ENCODE measurements at places on chromosomes 11 and 22.

DNA sequence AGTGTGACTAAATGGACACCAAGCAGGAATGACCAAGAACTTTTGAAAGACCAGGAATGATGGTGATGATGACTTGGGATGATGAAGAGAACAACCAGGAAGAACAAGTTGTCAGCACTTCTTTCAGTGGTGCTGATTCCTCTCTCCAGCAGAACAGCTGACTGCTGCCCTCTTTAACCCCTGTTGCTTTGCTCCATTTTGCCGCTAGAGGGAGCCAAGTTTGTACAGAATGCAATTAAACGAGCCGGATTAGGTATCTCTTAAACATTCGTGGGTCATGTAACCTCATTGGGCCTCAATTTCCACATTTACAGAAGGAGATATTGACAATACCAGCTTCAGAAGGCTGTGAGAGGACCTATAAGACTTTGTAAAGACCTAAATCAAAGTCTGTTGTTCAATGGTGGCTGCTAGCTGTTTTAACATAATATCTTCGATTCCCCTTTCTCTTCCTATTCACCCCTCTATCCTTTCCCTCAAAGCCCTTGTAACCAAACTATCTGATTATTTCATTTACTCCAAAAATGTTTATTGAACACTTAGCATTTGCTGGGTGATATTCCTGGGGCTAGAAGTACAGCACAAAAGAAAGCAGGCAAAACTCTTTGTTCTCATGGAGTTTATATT lies 1.9 kb downstream of the OR4S1 start:
- peak; percentile 35 for DNase-seq

DNA sequence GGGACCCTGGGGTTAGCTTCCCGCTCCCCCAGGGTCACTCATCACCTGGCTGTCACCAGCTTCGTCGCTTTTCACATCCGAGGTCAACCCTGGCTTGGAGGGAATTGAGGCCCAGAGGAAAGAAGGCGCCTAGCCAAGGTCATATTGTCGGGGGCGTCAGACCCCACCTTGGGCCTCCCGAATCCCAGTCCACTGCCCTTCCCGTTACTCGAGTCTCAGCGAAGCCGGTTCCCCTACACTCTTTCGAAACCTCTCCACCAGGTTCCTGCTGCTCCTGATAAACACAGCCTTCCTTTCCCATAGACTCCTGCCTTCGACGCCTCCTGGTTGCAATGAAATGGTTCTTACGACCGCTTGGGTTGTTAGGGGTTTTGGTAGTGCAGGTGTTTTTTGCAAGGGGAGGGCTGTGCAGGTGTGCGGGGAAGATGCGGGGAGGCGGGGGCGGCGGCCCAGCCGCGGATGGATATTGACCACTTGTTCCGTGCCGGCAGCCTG lies 642 bp downstream of the NAA40 start:
- DNase-seq, result no peak

GRCh38 chr11:1548221-1549070 lies 23.6 kb downstream of the DUSP8 start:
- peak; percentile 51 for DNase-seq

GRCh38 chr11:23543651-23544222 lies 683.5 kb upstream of the CCDC179 start:
- no peak for DNase-seq

- DNase-seq, result no peak
Measured at GRCh38 chr11:124915541-124916369, 3.3 kb upstream of the HEPN1 start.

- DNase-seq, result no peak
Measured at GRCh38 chr11:73349633-73350032, 26.6 kb upstream of the RELT start.

- peak; percentile 88 for DNase-seq
Measured at GRCh38 chr11:33445761-33446161, 188.6 kb downstream of the HIPK3 start.

DNA sequence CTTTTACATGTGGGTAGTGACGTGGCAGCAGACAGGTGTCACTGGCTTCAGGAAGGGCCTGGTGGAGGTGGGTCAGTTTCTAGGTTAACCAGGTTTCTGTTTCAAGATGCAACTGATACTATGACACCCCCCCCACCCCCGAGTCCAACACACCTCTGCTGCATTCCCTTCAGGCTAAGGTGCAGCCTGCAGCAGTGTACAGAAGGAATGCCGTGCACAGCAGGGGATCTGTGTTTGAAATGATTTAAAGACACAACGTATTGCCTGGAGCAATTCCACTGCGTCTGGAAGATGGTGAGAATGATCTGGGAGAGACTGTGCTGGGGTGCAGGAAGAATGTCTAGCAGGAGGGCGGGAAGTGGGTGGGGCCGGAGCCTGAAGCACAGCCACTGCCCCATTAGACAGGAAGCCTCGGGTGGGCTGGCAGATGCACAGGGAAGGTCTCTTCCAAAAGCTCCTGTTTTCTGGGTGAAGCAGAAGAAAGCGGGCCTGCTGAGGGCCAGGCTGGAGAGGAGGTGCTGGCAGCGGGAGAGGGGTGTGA lies 11.9 kb upstream of the TESMIN start:
- DNase-seq, result no peak

DNA sequence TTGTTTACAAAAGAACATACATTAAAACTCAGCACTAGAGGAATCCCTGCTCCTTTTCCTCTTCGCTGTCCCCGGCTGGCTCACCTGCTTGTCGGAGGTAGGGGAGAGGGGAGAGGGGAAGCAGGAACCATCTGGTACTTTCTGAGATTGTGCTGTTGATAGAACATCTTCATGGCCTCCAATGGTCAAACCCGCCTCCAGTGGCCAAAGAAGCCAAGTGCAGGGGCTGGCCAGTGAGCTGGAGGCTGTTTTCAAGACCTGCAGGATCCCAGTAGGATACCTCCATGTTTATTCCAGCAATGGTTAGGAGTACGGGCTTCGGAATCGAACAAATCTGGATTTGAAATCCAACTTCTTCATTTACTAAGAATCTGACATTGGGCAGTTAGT lies 92.6 kb downstream of the PKNOX2 start:
- DNase-seq, result no peak

GRCh38 chr11:20973940-20974559 lies 304.7 kb downstream of the NELL1 start:
- DNase-seq, result no peak

DNA sequence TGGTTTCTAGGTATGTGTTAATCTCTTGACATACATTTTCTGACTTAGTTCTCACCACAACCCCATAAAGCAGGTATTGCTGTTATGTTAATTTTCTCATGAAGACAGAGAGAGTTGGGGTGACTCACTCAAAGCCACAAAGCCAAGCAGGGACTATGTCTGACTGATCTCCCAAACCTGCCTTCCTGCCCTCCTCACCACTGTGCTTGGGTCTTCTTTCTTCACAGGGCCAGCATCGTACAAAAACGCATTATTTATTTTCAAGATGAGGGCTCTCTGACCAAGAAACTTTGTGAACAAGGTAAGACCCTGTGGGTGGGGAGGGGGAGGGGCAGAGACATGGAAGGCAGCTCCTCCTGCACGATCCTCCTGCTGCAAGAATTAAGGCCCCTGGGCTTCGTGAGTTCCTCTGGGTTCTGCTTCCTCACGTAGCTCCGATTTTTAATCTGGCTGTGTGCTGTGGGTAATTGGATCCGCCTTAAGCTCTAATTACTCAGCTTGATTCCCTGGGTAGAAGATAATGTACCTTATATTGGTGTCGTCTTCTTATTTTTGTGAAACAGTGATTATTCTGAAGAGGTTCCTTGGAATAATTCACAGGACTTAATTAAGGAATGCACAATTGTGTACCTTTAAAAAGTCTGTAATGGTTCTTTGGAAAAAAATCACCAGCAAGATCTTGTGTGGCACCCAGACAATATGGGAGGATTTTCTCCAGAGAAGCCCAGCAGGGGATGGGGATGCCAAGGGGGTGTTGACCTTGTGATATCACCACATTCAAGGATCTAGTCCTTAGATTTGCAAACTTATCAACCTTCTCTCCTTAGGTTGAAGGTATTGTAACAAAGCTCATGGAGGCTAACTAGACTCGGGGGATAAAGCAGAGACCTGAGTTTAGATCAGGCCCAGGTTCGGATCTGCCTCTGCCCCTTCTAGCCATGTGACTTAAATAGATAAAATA lies 112.9 kb downstream of the SPON1 start:
- DNase-seq, result peak; percentile 26

DNA sequence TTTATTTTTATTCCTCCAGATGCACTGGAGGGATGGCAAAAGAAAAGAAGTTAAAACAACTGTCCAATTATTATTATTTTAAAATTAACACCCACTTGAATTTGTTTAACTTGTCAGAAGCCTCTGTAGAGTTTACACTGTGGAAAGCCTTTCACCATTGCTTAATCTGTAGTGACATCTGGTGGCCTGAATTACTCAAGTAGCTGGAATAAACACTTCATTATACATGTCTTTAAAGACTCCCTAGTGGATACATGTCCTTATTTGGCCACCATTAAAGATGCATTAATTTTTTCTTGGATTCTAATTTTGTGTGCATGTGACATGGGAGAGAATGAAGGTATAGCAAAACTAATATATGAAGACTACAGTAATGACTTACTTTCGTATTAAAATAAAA lies 1496.5 kb downstream of the FAM181B start:
- peak; percentile 54 for DNase-seq

- DNase-seq, result no peak
Measured at GRCh38 chr22:48263791-48264351, 1501.4 kb downstream of the TBC1D22A start.

GRCh38 chr11:126838779-126839178 lies 161.8 kb downstream of the KIRREL3 start:
- DNase-seq, result no peak

DNA sequence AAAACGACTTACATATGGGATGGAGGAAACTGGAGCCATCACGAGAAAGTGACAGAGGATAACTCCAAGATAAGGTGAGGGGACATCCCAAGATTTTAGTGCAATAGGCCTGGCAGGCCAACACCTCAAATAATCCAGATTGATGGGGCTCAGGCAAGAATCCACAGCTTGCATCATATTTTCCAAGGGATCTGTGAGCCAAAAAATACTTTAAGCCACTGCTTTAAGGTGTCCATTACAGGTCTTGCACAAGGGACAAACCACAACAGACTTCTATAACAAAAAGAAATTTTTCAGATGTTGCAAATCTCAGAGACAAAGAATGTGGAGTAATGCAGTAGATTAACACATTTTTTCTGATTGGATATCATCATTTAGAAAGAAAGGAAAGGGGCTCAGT lies 45.6 kb downstream of the DENND5A start:
- DNase-seq, result peak; percentile 78

- DNase-seq, result peak; percentile 46
Measured at GRCh38 chr11:30143098-30143705, 87.6 kb upstream of the FSHB start.

DNA sequence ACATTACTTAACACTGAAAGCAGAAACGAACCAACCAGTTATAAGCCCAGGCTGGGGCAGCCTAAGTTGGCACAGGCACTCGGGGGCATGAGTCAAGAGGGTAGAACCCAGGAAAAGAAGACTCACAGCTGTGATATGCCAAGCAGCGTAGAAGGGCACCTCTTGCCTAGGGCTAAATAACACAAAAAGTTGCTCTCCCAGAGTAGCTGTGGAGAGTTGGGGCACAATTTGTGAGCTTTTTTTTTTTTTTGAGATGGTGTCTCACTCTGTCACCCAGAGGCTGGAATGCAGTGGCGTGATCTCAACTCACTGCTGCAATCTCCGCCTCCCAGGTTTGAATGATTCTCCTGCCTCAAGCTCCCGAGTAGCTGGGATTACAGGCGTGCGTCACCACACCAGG lies 8.8 kb downstream of the CLMP start:
- no peak for DNase-seq

- no peak for DNase-seq
Measured at GRCh38 chr11:79066456-79067351, 374.1 kb downstream of the TENM4 start.

DNA sequence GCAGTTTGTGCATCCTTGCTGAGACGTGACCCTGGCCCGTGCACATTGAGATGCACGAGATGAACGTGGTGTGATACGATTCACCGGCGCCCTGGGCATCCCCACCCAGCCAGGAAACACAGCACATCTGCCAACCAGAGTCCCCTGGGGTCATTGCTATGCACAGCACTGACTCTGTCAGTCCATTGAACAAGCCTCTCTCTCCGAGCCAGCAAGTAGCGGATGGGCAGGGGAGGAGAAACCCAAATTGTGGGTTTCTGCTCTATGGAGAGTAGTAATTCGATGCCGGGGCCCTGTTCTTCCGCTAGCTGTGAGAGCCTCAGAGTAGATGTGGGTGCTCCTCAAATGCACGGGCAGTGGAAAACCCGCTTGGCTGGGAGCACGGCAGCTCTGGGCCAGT lies 85.1 kb downstream of the ARHGAP8 start:
- DNase-seq, result peak; percentile 4

- peak; percentile 60 for DNase-seq
Measured at GRCh38 chr11:68043349-68044144, 4.7 kb downstream of the TCIRG1 start.

DNA sequence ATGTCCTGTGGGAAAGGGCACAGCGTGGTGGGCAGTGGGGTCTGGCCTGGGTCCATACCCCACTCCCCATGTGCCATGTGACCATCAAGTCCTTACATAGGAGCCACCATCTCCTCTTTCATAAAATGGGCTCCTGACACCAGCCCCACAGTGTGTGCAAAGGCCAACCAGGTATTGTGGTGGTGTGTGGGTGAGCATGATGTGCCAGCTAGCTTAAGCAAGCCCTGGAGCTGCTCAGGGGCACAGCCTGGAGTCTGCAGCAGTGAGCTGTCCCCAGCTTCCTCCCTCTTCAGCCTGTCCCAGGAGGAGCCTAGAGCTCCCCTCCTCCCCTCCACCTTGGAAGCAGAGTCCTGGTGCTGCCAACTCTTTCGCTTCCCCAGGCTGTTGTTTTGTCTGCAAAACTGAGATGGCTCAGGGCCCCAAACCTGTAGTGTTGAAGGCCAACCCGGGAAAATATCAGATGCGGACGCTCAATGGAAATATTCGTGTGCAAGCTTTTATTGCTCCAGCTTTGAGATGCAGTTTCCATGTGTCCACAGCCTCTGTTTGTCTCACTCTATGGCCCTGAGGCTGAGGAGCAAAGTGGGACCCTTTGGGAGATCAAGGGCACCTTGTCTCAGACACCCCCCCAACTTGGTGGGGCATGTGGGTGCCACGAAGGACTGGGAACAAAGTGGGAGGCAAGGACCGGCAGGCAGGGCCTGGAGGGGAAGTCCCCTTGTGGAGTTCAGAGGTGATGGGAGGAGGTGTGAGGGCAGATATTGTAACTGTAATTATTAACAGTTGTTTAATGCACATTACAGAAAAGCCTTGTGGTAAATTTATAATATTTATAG lies 92.6 kb downstream of the CTTN start:
- no peak for DNase-seq

DNA sequence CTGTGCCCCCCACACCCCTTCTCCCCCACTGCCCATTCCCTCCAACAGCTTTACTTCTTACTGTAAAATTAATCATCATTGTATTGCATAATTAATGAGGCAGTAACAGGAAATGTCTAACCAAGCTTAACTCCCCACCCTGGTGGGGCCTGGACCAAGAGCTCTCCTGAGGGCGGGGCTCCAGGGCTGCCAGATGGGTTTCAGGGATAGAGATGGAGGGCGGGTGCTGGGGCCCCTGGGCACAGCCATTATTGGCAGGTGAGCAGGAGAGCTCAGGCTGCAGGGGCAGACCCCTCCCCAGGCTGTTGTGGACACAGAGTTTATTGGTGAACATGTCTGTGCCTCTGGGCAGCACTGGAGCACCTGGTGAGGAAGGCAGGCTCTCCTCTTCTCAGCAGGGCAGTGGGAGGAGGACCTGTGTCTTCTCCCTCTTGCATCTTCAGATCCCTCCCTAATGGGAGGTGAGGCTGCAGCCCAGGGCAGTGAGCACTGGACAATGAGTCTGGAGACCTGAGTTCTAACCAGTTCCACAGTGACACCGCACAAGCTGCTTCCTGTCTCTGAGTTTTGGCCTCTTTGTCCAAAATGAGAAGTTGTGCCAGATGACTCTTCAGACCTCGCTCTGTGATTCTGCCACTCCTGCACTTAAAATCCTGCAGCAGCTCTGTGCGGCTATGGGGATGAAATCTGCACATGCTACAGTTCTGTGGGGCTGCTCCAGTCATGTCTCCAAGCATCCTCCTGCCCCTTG lies 233.3 kb downstream of the CEP164 start:
- no peak for DNase-seq

All from fibroblast of skin of scalp (primary cell).